ENCODE measurements at places on chromosomes 6 and 20. TPM values are rescaled to one million over a fixed set of nuclear protein-coding genes. Genes with fewer than 3 reads are reported as not detected.

Gene NOP56
- total RNA-seq: 86.1 TPM

Gene CHMP4B
- total RNA-seq: 43.6 TPM

Gene THBD
- 30.9 TPM for total RNA-seq

Gene MARCKS
- 50.7 TPM for total RNA-seq

Gene PKHD1
- total RNA-seq: not detected

Gene SUN5
- not detected for total RNA-seq

Gene SPDEF
- 0.08 TPM for total RNA-seq
